ENCODE measurements at places on chromosomes 16 and 17.

DNA sequence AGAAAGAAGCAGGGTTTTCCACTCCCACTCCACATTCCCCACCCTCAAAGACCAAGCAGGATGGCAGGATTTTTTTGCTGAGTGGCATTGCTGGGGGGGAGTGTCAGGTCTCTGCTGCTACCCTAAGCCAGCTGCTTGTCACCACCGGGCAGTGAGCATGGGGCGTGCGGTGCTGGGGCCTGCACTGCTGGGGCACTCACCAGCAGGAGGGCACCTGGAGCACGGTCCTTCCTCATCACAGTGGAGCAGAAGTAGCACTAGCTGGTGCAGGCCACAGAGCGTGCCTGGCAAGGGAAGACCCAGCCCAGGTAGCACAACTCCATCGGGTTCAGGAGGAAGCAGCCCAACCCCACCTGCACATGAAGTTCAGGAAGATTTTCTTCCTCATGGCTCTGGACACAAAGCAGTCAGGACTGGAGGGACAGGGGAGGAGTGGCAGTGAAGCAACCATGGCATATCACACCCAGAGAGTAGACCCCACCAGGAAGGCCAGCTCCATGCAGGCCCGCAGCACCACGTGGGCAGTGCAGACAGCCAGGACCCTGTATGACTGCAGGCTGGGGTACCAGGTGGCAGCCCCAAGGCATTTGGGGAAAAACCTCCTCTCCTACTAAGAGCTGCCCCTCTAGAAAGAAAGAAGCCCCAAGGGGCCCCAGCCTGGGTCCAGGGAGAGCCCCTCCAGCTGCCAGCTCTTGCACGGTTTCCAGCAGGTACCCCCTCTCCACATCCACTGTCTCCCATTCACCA lies 16.7 kb upstream of the MYO18A start:
- no peak for DNase-seq

DNA sequence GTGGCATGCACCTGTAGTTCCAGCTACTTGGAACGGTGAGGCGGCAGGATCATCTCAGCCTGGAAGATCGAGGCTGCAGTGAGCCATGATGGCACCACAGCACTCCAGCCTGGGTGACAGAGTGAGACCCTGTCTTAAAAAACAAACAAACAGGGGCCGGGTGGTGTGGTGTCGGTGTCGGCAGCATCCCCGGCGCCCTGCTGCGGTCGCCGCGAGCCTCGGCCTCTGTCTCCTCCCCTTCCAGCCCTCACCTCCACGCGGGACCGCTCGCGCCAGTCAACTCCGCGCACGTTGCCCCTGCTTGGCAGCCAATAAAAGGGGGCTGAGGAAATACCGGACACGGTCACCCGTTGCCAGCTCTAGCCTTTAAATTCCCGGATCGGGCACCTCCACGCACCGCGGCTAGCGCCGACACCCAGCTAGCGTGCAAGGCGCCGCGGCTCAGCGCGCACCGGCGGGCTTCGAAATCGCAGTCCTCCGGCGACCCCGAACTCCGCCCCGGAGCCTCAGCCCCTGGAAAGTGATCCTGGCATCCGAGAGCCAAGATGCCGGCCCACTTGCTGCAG lies 204.7 kb downstream of the CDRT15L2 start:
- DNase-seq: peak; percentile 13

GRCh38 chr17:8162997-8163977 lies 539 bp upstream of the VAMP2 start:
- DNase-seq: peak; percentile 82

GRCh38 chr17:78652913-78653312 lies 75.7 kb upstream of the DNAH17 start:
- no peak for DNase-seq

- DNase-seq: no peak
These were observed 20.9 kb downstream of the HSD11B2 start for GRCh38 chr16:67451704-67452435.

GRCh38 chr16:88871349-88871702 lies 4.9 kb upstream of the PABPN1L start:
- DNase-seq: no peak

DNA sequence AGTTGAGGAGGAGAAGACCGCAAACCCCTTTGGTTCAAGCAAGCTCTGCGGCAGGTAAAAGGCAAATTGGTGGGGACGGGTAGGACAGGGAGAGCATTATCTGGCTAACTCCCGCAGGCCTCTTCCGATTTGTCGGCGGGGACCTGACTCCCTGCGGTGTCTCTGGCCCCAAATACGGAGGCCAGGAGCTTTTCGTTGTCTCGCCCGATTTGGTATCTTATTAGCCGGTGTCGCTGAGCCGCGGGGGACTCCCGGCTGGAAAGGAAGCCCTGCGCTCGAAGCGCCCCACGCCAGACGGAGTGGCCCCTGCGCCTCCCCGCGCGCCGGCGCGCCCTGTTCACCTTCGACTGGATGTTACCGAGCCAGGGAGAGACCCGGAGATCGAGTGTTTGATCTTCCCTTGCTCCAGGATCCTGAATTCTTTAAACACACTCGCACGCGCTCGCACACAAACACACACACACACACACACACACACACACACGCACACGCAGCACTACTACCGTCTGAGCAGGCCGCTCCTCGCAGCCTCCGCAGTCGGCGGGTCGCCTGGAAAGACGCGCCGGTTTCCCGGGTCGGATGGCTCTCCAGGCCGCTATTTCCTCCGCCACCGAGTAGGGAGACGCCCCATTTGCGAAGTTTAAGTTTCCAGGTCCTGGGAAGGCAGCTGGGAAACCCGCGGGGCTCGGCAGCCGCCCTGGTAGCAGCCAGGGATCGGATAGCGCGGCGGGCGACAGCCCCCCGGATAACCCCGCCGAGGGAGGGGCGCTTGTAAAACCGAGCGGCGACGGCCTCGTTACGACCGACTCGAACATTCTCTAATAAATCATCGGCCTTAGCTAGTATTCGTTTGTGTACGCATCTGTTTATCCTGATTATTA lies 3.3 kb downstream of the PRAC1 start:
- peak; percentile 66 for DNase-seq

GRCh38 chr17:78486228-78486802 lies 90.9 kb downstream of the DNAH17 start:
- no peak for DNase-seq

GRCh38 chr17:46736100-46736499 lies 82.4 kb downstream of the WNT3 start:
- no peak for DNase-seq
